AG04450 (cell line): ENCODE measurements at places on chromosomes 4 and X.

- DNase-seq: peak; percentile 97
These were observed 78.3 kb upstream of the ATXN3L start for GRCh38 chrX:13397878-13398818.

DNA sequence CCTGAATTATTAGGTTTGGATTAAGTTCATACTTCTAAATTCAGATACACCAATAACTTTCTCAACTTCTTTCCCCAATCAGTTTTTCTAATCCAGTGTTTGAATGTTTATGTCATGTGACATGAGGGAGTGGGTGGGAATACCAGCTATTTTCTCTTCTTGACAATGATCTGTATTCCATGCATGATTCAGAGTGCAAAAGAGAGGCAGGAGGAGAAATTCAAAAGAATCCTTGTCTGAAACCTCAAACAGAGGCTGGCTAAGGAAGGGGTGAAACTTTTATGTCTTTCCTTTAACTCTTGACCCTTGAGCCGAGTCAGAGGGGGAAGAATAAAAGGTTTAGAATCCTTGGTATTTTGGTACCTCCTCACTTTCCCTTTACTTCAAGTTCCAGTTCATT, 544.7 kb downstream of the SPRY1 start:
- DNase-seq: no peak

GRCh38 chr4:10077483-10078335, 38.9 kb downstream of the WDR1 start:
- DNase-seq: no peak

DNA sequence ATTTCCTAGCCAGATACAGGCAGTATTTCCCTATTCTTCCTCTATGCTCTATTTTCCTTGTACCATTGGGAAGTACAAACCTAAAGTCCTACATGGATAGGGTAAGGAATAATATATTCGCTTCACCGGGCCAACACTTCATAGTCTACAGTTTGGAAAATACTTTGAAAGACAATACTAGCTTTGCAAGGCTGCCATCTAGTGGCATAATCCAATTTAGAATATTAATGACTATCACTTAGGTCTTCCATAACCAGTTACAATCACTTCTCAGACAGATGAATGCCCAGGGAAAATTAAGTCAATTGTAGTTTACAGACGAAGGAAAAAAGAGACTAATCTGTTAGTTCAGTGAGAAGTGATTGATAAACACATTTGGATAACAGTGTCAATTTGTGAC, 141.0 kb upstream of the FAM47C start:
- no peak for DNase-seq

DNA sequence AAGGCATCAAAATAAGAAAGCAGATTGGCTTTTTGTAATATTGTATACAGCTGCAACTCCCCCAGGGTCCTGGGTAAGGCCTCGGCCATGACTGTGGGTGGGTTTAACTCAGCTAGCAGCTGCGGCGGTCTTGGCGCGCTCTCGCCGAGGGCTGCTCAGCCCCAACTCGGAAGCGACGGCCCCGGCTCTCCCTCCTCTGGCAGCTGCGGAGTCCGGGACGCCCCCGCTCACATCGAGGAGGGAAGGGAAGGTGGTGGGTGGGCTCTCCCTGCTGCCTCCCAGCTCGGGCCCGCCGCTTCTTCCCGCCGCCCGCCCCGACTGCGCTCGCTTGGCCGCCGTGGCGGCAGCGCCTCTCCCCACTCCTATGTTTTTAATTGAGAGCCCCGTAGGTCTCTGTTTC, 51.2 kb downstream of the GPR50 start:
- no peak for DNase-seq

DNA sequence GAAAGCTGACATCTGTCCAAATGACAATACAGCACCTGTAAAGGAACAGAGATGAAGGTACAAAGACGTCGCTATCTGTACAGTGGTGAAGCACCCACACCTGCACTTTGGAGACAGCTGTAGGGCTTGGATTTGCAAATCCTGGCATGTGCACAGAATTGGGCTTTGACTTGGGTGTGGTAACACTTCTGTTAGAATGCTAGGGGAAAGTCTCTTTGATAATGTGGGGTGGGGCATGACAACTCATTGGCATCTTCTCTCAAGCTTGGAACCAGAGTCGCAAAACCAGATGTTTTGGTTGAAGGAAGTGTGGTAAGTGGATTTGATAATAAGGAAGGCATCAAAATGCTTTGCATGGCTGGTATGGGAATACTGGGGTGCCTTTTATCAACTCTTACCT, 55.5 kb downstream of the VCX3B start:
- no peak for DNase-seq

- no peak for DNase-seq
These were observed 27.2 kb downstream of the FAAH2 start for GRCh38 chrX:57313583-57314215.

GRCh38 chr4:26860922-26861433, 337 bp downstream of the STIM2 start:
- DNase-seq: no peak
